EH (cell line): ENCODE measurements at places on chromosomes 1 and 21.
A peak's percentile ranks its signal among the peaks of the same experiment; 100 is the strongest.

DNA sequence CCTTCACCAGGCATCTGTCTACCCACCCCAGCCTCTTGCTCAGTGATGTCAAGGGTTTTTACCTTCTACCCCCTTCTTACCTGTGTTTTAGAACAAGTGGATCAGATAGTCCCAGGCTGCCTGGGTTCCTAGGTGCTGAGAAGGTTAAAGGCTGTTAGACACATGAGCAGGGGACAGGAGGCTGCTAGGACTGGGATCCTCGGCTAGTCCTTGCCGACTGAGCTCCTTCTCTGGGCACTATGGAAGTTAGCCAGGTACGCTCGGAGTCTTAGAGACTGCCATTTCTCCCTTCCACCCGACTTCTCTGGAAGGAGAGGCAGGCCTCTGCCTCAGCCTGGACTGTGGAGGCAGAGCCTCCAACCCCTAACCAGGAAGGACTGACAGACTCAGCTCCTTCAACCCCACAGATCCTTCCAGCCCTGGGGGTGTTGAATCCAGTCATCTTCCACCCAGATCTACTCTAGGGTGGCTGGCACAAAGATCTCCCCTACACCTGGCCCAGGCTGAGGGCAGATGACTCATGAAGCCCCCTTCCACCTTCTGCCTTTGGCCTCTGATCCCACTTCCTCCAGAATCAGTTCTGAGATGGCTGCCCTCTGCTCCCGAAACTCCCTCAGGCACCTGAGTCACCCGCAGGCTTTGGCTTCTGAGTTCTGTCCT is at the start of gene DYNLT4:
Gene DYNLT4 (minus strand): TSS at position 648 of the 660 bp plus-strand sequence. CDS start 683 bp downstream, outside the sequence.
- no peak for DNase-seq

DNA sequence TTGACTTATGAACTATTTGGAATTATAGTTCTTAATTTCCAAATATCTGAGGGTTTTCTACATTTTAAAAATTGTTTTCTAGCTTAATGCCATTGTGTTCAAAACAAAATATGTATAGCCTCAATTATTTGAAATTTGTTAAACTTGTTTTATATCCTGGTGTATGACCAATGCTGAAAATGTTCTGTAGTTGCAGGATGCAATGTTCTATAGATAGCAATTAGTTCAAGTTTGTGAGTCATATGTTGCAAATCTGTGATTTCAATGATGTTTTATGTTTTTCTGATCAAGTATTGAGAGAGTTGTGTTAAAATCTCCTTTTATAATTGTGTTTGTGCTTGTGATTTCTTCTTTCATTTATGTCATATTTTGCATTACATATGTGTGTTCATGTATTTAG is 517.5 kb downstream of the ADGRL2 start:
- DNase-seq: no peak

DNA sequence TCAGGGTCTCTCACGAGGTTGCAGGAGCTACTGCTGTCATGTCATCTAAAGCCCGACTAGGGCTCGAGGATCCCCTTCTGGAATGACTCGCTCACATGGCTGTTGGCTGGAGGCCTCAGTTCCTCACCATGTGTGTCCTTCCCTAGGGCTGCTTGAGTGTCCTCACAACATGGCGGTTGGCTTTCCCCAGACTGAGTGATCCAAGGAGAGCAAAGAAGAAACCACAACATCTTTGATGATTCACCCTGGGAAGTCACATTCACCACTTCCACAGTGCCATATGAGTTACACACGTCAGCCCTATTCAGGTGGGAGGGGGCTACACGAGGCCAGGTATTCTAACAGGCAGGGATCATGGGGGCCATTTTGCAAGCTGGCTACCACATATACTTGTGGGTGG is 64.9 kb downstream of the FHAD1 start:
- DNase-seq: peak; percentile 9

DNA sequence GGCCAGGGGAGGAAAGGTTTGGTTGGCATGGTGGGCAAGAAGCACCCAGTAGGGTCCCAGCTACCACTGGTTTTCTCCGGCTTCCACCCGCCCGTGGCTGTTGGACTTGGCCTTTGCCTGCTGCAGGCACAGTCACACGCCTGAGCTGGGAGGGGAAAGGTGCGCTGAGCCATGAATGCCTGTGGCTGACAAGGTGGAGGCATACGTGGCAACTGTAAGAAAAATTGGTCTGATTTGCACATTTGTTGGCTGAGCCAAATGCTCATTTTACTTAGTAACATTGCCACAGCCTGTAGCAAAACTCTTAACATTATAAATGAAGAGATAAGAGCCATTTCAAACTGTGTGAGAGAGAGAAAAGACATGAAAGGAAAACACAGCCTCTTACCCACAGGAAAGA is 191.6 kb downstream of the PTPRC start:
- no peak for DNase-seq

DNA sequence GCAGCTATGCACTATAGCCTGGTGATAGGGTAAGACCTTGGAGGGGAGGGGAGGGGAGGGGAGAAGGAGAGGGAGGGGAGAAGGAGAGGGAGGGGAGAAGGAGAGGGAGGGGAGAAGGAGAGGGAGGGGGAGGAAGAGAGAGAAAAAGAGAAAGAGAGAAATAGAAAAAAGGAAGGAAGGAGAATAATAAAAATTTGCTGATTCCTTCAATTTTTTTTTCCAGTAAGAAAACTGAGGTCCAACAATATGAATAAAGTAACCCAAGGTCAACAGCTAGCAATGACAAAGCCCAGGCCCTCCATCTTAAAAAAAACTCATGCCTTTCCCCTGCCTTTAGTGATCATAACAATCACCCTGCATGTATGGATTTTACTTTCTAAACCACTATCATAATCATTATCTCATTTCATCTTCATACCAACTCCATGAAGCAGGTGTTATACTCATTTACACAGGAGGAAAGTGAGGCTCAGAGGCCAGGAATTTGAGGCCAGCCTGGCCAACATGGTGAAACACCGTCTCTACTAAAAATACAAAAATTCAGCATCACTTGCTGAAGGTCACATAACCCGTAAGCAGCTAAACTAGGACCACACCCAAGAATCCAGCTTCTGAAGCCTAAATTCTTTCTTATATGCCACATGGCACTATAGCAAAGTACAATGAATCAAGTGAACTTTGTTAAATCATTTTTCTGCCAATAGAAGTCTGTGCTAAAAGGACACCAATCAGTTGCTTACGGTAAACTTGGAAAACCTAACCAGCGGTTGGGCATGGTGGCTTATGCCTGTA is 23.4 kb upstream of the BRDT start:
- no peak for DNase-seq

GRCh38 chr1:206534552-206534951 is 27.2 kb downstream of the RASSF5 start:
- DNase-seq: no peak

GRCh38 chr1:50831300-50832061 is 128.6 kb downstream of the FAF1 start:
- DNase-seq: no peak

DNA sequence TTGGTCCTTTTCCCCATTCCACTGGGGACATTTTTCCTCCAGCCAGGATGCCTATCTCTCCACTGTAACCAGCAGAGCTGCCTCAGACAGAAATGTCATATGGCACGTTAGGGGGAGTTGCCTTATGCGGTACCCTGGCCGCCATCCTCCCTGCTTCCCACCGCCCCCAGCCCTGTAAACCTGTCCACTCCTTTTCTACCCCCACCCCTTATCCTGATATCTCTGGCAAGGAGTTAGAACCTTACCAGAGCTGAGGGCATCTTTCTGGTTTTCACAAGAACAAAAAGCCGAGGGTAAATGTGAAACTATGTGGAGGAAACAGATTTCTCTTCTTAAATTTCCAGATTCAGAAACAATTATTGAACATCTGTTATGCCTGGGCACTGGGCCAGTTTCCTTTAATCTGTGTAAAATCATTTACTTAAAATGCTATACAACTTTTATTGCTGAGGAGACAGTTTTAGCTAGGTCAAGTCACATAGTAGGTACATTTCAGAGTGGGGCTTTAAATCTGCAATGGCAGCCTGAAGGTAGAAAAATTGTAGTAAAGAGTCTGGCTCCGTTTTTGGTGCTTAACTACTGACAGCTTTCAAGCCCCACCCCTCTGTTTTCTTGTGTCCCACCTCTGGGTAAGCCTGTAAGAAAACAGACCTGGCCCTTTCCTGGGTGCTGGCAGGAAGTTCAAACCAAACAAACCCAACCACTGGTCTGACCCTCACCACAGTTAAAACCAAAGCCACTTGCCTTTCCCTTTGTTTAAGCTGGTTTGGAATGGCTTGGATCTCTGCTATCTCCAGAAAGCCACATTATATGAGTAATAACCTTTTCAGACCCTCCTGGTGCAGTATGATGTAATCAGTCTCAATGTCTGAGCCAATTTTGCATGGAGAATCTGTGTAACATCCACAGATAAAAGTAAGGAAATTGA is 319.0 kb downstream of the HHAT start:
- DNase-seq: peak; percentile 29

DNA sequence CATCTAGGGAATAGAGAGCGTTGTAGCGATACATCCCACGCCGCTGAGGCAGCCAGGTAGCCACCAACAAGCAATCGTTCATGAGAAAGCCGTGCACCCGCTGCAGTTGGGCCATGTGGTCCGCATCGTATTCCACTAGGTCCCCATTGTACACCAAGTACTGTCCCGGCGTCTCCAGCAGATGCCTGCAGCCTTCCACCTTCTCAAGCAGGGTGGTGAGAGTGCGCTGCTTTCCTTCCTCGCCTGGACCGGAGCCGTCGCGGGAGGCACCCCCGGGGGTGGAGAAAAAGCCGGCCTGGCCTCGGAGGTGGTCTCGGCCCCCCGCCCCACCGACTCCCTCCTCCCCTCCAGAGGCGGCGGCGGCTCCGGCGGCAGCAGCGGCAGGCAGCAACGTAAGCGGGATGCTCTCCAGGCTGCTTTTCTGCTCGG is 595 bp downstream of the EXOC8 start:
- no peak for DNase-seq

DNA sequence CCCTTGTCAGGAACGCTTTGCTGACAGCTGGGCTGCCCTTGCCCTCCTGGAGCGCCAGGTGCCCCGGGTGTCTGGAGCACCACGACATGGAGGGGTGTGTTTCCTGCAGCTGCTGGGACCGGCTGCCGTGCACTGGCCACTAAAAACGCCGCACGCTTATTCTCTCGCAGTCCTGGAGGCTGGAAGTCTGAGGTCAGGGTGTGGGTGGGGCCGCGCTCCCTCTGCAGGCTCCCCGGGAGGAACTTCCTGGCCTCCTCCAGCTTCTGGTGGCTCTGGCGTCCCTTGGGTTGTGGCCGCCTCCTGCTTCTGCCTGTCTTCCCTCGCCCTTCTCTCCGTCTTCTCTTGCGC is 28.0 kb upstream of the PLCH2 start:
- DNase-seq: peak; percentile 67

- no peak for DNase-seq
These were observed 3.5 kb upstream of the ACP6 start for GRCh38 chr1:147673816-147674215.
